ENCODE measurements at places on chromosomes 2 and 18. TPM values are rescaled to one million over a fixed set of nuclear protein-coding genes. Genes with fewer than 3 reads are reported as not detected.

Gene ANAPC1
- total RNA-seq: 32.2 TPM

Gene ITPRIPL1
- 1.9 TPM for total RNA-seq

Gene MOGAT1
- 3.2 TPM for total RNA-seq

Gene CYP27A1
- 273 TPM for total RNA-seq

Gene FANCL
- 23.7 TPM for total RNA-seq

Gene THOC1
- 31.1 TPM for total RNA-seq

Gene TWIST2
- total RNA-seq: 8.4 TPM

Gene CUL3
- total RNA-seq: 79.2 TPM

Gene FN1
- 1,248 TPM for total RNA-seq

Gene HOXD12
- not detected for total RNA-seq

Gene ASXL3
- 1.4 TPM for total RNA-seq

DNA sequence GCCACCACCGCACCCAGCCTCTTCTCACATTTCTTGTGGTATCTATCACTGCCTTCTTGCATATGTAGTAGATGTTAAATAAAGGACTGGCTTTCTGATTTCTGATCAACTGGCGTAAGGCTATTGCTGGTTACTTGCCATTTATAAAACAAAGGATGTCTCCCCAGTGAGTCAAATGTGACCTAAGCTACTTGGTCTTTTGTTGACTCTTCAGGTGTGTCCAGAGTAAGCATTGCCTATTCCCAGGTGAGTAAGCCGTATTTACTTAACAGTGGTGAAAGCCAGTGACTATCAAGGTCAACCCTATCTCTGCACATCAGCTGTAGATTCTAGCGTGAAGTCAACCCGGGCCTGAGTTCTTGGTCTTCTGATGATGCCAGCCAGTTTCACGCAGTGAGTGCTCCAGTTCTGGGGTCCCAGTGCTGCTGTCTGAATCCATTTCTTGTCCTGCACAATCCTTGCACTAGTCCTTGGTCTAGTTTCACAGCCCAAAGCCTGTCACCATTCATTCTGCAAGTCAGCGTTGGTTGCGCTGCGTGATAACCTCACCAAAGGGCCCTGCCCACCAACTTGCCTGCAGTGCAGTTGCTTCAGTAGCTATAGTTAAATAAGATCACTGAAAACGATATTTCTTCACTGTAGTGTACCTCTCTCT is 120.2 kb downstream of the GBX2 start:
- DNase-seq: no peak

GRCh38 chr18:62634458-62634857 is 80.9 kb upstream of the PHLPP1 start:
- DNase-seq: no peak

DNA sequence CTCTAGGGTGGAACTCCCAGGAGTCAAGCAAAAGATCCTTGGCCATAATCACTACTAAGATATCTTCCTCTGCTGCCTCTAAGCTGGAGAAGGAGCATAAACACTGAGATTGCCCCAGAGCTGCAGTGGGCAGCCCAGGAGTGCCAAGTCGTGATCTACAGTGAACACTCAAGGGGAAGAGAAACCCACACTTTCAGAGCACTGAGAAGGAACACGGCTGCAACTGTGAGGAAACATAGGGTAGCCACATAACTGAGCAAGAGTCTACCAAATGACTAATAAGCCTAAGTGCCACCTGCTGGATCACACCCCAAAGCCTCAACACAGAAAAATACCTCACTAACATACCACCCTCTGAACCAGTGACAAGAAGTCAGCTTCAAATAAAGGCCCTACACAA is 79.6 kb upstream of the RAB12 start:
- no peak for DNase-seq

DNA sequence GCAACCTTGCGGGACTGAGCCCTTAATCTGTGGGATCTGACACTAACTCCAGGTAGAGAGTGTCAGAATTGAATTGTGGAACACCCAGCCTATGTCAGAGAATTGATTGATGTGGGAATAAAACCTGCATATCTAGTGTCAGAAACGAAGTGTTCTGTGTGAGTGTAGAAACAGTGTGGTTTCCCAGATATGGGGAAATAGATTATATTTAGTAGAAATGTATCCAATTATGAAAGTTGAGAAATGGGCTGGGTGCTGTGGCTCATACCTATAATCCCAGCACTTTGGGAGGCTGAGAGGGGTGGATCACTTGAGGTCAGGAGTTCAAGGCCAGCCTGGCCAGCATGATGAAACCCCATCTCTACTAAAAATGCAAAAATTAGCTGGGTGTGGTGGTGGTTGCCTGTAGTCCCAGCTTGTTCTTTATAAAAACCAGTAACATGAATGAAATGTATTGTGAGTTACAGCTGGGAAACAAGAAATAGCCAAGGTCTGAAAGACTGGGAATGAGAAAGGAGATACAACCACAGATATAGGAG is 4.3 kb upstream of the TP53I3 start:
- no peak for DNase-seq

GRCh38 chr2:220394433-220394832 is 767.0 kb downstream of the SLC4A3 start:
- no peak for DNase-seq

DNA sequence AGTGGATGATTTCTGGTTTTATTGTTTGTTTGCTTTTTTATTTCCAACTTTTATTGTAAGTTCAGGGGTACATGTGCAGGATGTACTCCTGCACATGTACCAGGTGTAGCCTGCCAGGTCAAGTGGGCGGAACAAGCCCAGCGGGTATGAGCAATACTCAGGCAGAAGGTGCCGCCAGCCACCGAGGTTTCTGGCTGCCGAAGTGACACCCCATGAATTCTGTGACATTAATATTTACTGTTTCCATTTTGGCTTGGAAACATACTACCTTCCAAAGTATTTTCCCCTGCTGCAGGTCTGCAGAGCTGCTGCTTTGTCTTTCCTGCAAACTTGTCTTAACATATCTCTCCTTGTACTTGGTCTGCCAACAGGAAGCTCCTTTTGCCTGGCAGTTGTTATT is 78.5 kb downstream of the PTPN4 start:
- no peak for DNase-seq

DNA sequence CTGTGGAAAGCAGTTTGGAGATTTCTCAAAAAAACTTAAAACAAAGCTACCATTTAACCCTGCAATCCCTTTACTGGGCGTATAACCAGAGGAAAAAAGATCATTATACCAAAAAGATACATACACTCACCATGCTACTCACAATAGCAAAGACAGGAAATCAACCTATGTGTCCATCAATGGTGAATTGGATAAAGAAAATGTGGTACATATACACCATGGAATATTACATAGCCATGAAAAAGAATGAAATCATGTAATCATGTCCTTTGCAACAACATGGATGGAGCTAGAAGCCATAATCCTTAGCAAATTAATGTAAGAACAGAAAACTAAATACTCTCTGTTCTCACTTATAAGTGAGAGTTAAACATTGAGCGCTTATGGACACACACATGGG is 18.6 kb downstream of the ABCA12 start:
- no peak for DNase-seq

- DNase-seq: no peak
Observed at GRCh38 chr2:2146220-2146619, 184.9 kb downstream of the MYT1L start.

DNA sequence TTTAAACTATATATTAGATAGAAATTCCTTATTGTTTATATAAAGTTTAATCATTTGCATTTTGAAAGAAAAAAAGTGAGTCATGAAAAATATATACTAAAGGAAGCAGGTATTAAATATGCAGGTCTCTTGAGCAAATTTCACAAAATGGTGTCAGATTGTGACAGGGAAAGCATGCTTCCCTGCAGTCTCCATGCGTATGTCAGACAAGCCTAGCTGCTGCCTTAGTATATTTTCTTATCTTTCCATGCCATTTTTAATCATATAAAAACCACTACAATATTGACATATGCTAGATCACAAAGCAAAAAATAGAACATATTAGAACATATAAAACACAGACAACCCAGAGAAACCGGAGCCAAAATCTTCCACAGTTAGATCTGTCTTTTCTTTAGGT is 1137.7 kb upstream of the DDX18 start:
- DNase-seq: no peak

- no peak for DNase-seq
Observed at GRCh38 chr2:126696644-126697520, 40.9 kb downstream of the GYPC start.

DNA sequence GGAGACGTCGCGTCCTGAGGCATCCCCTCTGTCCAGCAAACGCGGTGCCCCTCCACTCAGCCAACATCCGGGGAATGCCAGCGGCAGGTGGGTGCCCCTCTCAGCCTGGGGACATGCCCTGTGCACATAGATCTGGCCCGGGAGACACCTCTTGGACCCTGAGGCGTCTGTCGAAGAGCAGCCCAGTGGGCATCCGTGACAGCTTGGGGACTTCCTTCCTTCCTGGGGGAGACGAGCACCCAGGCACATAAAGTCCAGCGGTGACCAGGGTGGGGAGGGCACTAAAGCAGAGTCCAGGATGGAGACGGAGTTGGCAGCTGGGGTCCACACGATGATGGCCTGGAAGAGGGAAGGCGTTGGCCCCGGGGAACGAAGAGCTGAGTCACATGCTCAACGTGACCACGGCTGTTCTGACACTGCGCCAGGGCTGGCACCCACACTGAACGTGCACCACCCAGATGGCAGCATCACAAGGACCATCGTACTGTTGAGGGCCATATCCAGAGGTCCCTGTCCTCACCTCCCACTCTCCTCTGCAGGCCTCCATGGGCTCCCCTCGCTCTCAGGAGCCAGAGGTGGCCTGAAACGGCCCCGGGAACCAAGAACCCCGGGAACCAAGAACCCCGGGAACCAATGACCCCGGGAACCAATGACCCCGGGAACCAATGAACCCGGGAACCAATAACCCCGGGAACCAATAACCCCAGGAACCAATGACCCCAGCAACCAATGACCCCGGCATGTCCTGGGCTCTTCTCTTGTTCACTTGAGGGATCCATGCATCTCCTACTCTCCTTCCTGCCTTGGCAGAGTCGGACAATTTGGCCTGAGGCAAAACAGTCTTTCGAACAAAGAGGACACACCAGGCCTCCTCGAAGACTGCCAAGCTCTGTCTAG is 22.6 kb downstream of the HDAC4 start:
- peak; percentile 45 for DNase-seq

GRCh38 chr2:241653210-241653750 is 15.8 kb downstream of the ATG4B start:
- DNase-seq: no peak

- no peak for DNase-seq
Observed at GRCh38 chr2:195687320-195688086, 30.5 kb downstream of the SLC39A10 start.

GRCh38 chr2:219125225-219125885 is 35.3 kb downstream of the NHEJ1 start:
- peak; percentile 81 for DNase-seq

- no peak for DNase-seq
Observed at GRCh38 chr2:19434413-19434812, 76.0 kb upstream of the OSR1 start.

- DNase-seq: no peak
Observed at GRCh38 chr2:81505586-81505985, 1201.0 kb upstream of the LRRTM1 start.

DNA sequence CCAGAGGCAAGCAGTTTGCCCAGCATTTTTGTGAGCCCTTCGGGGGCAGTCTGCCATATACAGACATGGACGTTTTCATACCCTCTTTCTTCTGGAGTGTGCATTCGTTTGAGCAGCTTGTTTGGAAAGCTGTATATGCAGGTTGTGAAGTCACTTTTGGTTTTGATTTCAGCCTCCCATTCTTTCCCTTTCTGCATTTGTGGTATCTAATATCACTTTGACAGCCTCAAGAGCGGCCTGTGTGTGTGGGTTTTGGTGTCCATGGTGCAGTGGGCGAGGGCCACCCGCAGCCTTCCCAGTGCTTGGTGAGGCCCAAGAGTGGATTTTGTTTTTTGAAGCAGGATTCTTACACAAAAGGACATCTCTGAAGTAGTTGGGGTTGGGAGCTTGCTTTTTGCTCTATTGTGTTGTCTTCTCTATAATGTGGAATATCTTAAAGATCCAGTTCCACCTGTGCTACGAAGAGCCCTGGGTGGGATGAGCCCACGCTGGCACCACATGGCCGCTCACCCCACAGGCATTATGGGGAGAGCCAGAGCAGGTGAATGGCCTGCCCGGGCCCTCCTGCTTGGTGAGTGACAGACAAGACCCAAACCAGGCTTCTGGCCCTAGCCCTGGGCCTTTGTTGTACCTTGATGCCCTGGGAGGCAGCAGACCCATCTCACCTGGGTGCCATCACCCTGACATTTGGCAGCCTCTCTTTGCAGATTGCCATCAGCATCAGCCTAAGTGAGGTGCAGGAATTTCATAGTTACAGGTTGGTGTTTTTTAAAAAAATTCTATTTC is 29.5 kb downstream of the INPP4A start:
- no peak for DNase-seq

DNA sequence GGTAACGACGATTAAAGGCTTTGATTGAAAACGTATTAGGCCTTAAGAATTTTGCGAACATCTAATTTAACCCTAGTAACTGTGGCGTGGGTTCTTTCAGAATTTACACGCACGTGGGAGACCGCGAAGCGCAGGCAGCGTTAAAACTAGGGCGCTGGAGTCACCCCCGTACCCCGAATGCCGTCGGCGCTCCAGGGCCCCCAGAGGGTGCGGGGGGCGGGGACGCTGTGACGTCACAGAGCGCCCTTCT is 673 bp upstream of the SMCHD1 start:
- no peak for DNase-seq

DNA sequence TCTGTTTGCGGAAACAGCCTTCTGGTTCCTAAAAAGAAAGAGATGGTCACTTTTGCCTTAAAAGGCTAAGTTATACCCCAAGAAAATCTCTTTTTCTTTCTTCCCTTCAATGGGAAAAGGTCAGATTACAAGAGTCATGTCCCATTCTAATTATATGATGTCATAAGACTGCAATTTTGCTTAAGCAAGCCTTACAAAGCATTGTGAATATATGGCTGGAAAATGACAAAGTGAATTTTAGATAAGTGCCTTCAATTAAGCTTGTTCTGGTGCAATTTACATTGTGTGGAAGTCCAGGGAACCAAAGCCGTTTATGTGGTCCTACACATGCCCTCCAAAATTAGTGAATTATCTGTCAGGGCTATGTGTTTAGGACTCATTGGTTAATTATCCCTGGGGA is 7.6 kb upstream of the BMP10 start:
- DNase-seq: no peak

- no peak for DNase-seq
Observed at GRCh38 chr2:127535918-127536317, 435 bp downstream of the MYO7B start.

- no peak for DNase-seq
Observed at GRCh38 chr2:719734-720133, 42.5 kb upstream of the TMEM18 start.

DNA sequence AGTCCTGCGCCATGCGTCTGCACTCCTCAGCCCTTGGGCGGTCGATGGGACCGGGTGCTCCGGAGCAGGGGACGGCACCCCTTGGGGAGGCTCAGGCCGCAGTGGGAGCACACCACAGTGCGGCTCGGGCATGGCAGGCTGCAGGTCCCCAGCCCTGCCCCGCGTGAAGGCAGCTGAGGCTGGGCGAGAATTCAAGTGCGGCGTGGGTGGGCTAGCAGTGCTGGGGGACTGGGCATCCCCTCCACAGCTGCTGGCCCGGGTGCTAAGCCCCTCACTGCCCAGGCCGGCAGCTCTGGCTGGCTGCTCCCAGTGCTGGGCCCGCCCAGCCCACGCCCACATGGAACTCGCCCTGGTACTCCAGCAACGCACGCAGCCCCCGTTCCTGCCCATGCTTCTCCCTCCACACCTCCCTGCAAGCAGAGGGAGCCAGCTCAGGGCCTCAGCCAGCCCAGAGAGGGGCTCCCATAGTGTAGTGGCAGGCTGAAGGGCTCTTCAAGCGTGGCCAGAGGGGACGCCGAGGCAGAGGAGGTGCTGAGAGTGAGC is 198.3 kb upstream of the CNTNAP5 start:
- no peak for DNase-seq
